ENCODE measurements at places on chromosomes 1 and 21.
A peak's percentile ranks its signal among the peaks of the same experiment; 100 is the strongest.

- no peak for DNase-seq
Observed at GRCh38 chr1:205358579-205358978, 1.9 kb upstream of the KLHDC8A start.

GRCh38 chr1:56819387-56819899 lies at the start of gene FYB2:
Gene FYB2, minus strand, starts transcription at chr1:56819404. Its CDS starts 114 bp downstream, at chr1:56819290.
- DNase-seq = no peak

DNA sequence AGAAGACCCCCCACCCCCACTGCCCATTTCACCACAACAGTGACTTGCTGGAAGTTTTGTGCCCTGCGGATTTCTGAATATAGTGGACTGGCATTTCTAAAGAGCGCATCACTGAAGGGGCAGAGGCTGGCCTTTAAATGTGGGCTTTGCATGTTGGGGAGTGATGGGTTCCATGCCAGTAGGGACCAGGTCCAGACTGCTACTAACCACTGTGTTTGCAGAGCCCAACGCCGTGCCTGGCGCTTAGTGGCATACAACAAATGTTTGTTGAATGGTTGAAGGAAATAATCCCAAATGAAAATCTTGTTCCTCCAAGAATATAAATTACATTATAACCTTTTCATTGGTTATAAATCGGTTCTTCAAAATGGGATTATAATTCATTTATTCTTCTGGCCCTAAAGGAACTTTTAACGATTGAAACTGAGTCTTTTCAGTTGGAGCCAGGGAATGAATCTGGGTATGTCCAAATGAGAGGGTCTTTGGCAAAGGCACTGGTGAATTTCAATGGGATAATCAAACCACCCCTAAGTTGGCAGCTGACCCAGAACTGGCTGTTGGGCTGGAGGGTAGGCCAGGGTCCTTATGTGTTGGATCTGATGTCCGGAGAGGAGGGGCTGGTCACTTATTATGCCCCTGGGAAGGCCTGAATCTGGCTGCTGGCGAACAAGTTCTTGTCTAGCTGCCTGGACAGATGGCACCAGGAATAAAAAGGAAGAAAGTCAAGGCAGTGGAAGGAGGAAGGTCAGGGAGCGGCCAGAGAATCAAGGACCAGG lies 13.8 kb upstream of the SDHB start:
- no peak for DNase-seq

GRCh38 chr1:21255284-21255942 lies 34.9 kb downstream of the ECE1 start:
- DNase-seq = peak; percentile 65

GRCh38 chr21:41160036-41160435 lies 7.9 kb upstream of the BACE2 start:
- no peak for DNase-seq

All from stimulated activated CD4-positive, alpha-beta T cell treated with anti-CD3 and anti-CD28 coated beads, TNF-alpha, amount 100 ng/mL, for 1 hour (primary cell).